ENCODE measurements at places on chromosomes 3 and 15.

- no peak for DNase-seq
Observed at GRCh38 chr3:179991104-179991503, 45.6 kb downstream of the PEX5L start.

DNA sequence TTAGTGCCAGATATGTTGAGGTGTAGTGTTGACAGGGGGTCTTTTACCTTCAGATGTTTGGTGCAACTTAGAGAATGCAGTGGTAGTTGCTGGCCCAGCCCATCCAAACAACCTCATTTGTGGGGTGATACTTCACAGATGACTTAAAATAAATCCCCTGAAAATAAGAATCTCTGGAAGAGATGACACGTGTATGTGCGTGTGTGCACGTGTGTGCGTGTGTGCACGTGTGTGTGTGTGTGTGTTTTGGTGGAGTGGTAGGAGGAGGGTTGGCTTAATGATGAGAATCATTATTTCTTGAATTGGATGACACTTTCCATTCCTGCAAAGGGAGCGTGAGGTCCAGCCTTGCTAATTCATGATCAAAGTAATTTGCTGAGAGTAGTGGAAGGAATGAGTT is 31.9 kb downstream of the SNRPN start:
- no peak for DNase-seq

- no peak for DNase-seq
Observed at GRCh38 chr15:36544518-36545466, 34.6 kb upstream of the CDIN1 start.

DNA sequence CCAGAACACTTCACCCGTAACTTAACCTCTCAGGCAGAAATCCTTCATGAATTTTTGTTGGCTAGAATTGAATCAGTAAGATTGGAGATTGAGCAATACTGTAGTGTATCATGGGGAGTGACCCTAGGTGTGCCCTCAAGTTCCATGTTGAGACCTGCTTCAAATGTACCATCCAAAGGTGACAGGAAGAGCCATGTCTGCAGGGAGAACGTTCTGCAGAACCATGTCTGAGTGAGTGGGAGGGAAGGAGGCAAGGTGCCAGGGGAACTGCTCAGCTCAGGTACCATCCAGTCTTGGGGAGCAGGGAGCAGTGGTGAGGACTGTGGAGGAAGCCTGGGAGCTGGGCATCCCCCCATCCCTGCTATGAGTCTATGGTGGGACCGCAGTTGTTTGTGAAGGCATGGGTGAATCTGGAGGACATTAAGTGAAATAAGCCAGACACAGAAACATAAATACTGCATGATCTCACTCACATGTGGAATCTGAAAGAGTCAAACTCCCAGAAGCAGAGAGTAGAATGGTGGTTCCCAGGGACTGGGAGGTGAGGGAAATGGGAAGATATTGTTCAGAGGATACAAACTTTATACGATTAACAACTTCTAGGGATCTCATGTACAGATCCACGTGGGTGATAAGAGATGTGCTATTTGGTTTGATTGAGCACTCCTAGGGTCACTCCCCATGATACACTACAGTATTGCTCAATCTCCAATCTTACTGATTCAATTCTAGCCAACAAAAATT is 23.3 kb downstream of the CFAP161 start:
- DNase-seq, result no peak

DNA sequence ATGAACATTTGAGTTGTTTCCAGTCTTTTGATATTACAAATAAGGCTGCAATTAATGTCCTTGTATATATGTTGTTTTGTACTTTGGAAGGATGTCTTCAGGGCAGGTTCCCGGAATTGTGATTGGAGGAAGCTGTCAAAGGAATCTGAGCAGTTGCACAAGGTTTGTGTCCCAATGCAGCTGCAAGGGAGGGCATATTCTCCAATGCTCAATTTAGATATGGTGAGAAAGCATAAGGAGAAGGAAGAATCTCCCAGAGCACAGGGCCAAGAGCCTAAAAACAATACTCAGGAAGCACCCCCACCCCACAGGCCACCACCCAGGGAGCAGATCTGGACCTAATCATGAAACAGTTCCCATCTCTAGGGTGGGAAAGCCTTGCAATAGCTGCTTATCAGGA is 228.0 kb upstream of the LRRFIP2 start:
- DNase-seq, result no peak
